ENCODE measurements at places on chromosomes 6 and 20.

DNA sequence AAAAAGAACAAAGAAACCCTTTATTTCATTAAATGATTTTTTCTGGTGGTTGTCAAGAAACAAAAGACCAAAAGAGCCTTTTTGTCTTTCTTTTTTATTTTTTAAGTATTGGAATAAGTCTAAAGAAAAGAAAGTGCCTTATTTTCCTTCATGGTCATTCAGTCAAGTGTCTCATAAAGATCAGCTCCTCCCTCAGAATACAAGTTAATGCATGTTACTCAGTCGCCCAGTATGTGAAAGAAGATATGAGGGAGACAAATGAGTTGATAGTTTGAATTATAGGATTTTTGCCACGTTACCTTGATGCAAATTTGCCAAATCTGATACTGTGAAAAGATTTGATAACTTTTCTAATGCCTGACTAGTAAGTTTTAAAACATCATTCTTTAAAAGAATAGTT lies 157.2 kb downstream of the QKI start:
- peaks cover 9% of the 10 kb centered on the region for H3K36me3 ChIP-seq
- no peak for DNase-seq
- H3K4me1 ChIP-seq, result peaks cover 13% of the 10 kb centered on the region

DNA sequence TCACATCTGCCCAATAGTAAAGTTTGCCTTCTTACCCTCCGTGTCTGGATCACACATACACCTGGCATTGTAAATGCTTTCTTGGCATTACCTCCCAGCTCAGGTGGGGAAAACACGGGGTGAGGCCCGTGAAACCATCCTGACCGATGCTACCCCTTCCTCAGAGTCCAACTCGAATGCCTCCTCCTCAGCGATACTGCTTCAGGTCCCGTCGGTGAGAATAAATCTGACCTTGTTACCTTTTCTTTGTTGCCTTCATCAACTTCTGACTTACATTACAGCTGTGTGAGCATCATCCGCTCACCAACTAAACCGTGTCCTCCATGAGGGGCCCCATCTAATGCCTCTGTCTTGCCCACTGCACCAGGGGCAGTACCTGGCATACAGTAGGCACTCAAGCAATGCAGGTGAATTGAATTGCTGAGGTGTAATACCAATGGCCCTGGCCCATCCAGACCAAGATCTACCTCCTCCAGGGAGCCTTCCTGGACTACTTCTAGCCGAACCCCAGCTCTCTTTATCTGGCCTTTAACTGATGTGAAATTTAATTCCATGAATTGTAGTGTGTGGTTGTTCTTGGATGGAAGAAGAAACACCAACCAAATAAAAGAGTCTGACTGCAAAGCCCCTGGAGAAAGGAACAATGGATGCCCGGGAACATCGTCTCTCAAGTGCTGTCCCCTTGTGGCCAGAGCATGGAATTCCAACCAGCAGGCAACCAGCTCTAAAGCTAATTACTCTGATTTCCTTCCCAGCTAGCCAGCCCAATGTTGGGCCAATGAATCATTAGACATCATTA lies 141.5 kb downstream of the ANKRD60 start:
- H3K4me3 ChIP-seq, result no peak overlapping the region
- peak; percentile 62 for DNase-seq
- H3K27me3 ChIP-seq, result no peaks in the 10 kb centered on the region
- H3K27ac ChIP-seq, result no peak overlapping the region

DNA sequence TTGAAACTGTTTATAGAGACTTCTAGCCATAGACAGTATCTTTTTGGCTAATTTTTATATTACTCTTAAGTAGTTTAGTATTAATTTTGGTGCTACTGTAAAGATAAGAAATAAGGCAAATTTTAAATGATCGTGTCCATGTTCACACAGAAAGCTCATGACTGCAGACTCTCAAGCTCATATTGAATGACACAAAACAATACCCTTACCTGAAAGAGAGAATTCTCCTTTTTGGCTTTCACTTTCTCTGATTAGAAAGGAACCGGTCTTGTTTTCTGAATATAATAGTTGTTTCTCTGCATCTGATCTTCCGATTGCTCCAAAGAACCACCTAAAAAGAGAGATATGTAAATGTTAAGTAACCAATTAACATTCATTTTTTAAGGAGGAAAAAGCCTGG lies 57.0 kb downstream of the FRK start:
- H3K27me3 ChIP-seq, result no peaks in the 10 kb centered on the region
- DNase-seq, result no peak
- H3K27ac ChIP-seq, result no peak overlapping the region

DNA sequence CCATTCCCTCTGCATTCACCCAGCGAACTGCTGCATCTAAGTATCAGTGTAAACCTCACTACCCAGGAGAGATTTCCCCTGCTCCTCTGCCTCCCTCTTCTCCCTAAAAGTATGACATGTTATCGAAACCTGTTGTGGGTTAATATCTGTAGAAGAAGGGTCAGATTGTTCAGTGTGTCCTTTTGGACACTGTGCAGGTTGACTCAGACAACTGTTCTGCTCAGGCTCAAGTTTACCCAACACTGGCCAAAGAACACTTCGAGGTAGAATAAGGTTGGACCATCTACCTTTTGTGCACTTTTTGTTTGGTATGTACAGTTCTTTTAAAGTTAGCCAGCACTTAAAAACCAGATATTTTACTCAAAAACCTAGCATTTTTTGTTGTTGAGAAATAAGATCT lies 4.6 kb downstream of the NT5DC1 start:
- peaks cover 5% of the 10 kb centered on the region for H3K36me3 ChIP-seq
- no peaks in the 10 kb centered on the region for H3K27me3 ChIP-seq

DNA sequence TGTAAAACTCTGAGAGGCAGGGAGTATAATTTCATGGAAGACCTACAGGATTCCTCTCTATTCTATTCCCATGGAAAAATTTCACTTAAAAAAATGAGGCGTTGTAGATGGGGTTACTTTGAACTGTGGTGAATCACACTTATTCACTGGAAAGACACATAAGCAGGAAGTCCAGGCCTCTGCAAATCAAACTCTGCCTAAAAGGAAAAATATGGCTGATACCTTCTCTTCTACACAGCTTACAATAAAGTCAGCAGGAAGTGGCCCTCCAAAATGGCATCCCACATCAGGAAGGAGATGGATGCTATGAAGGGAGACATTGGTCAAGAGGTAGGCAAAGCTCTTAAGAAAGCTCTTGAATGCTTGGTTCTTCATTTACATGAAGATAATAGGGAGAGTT lies 115.9 kb downstream of the FYN start:
- peaks cover 14% of the 10 kb centered on the region for H3K27me3 ChIP-seq
- no peak overlapping the region for H3K4me3 ChIP-seq
- peak overlapping the region; percentile 80 for H3K27ac ChIP-seq
- no peak for DNase-seq

GRCh38 chr6:80638213-80639055 lies 532.0 kb downstream of the BCKDHB start:
- H3K27me3 ChIP-seq, result no peaks in the 10 kb centered on the region
- no peaks in the 10 kb centered on the region for H3K4me1 ChIP-seq
- DNase-seq, result no peak
- H3K36me3 ChIP-seq, result no peaks in the 10 kb centered on the region

GRCh38 chr6:152348116-152348515 lies 289.0 kb downstream of the SYNE1 start:
- no peaks in the 10 kb centered on the region for H3K36me3 ChIP-seq
- H3K27me3 ChIP-seq, result peaks cover 4% of the 10 kb centered on the region
- DNase-seq, result no peak
- H3K4me3 ChIP-seq, result no peak overlapping the region
- H3K4me1 ChIP-seq, result no peaks in the 10 kb centered on the region

- no peak for DNase-seq
- H3K4me3 ChIP-seq, result no peak overlapping the region
- no peaks in the 10 kb centered on the region for H3K27me3 ChIP-seq
- H3K27ac ChIP-seq, result no peak overlapping the region
- H3K36me3 ChIP-seq, result no peaks in the 10 kb centered on the region
- peaks cover 7% of the 10 kb centered on the region for H3K4me1 ChIP-seq
Observed at GRCh38 chr6:135883045-135883444, 31.5 kb downstream of the PDE7B start.

DNA sequence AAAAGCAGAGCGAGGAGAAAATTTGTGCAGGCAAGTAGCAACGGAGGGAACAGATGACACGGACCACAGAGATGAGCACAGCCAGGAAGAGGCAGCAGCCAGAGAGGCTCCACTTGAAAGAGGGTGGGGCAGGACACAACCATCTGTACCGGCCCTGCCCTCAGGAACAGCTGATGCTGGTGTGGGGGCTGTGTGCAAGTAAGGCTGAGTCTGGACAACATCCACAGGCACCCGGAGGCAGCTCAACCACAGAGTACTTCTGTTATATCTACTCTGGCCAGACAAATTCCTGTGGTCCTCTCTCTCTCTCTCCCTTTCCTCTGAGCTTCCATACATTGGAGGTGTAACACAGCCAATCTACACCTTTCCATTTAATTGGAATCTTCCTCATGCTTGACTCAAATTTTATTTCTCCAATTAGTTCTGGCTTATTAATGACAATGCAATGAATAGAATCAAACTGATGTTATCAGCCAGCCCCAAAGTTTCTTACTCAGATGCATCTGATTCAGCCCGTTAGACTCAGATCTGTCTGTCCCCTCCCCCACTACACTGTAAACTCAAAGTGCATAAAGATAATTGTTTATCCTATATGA lies 24.9 kb downstream of the KIF13A start:
- no peak for DNase-seq
- peaks cover 17% of the 10 kb centered on the region for H3K36me3 ChIP-seq
- H3K27me3 ChIP-seq, result peaks cover 2% of the 10 kb centered on the region
- H3K4me1 ChIP-seq, result peaks cover 30% of the 10 kb centered on the region
- H3K27ac ChIP-seq, result no peak overlapping the region
- peak overlapping the region; percentile 49 for H3K4me3 ChIP-seq

GRCh38 chr20:3869839-3870634 lies 19.1 kb upstream of the PANK2 start:
- H3K27ac ChIP-seq, result peak overlapping the region; percentile 61
- peaks cover 15% of the 10 kb centered on the region for H3K27me3 ChIP-seq
- H3K36me3 ChIP-seq, result peaks cover 56% of the 10 kb centered on the region
- H3K4me1 ChIP-seq, result peaks cover 8% of the 10 kb centered on the region
- no peak for DNase-seq

GRCh38 chr6:130557481-130558112 lies 191.8 kb downstream of the TMEM200A start:
- H3K4me3 ChIP-seq, result no peak overlapping the region
- no peak overlapping the region for H3K27ac ChIP-seq
- no peaks in the 10 kb centered on the region for H3K27me3 ChIP-seq
- H3K4me1 ChIP-seq, result no peaks in the 10 kb centered on the region

- H3K36me3 ChIP-seq, result peaks cover 6% of the 10 kb centered on the region
- no peak for DNase-seq
- H3K4me1 ChIP-seq, result peaks cover 22% of the 10 kb centered on the region
- no peak overlapping the region for H3K27ac ChIP-seq
- peaks cover 12% of the 10 kb centered on the region for H3K27me3 ChIP-seq
- H3K4me3 ChIP-seq, result peak overlapping the region; percentile 88
Observed at GRCh38 chr20:49319208-49319809, 41.5 kb upstream of the ZNFX1 start.

- peaks cover 20% of the 10 kb centered on the region for H3K4me1 ChIP-seq
- peaks cover 4% of the 10 kb centered on the region for H3K27me3 ChIP-seq
- no peaks in the 10 kb centered on the region for H3K36me3 ChIP-seq
- no peak overlapping the region for H3K27ac ChIP-seq
- DNase-seq, result peak; percentile 65
Observed at GRCh38 chr6:39137245-39137644, 22.3 kb upstream of the SAYSD1 start.

DNA sequence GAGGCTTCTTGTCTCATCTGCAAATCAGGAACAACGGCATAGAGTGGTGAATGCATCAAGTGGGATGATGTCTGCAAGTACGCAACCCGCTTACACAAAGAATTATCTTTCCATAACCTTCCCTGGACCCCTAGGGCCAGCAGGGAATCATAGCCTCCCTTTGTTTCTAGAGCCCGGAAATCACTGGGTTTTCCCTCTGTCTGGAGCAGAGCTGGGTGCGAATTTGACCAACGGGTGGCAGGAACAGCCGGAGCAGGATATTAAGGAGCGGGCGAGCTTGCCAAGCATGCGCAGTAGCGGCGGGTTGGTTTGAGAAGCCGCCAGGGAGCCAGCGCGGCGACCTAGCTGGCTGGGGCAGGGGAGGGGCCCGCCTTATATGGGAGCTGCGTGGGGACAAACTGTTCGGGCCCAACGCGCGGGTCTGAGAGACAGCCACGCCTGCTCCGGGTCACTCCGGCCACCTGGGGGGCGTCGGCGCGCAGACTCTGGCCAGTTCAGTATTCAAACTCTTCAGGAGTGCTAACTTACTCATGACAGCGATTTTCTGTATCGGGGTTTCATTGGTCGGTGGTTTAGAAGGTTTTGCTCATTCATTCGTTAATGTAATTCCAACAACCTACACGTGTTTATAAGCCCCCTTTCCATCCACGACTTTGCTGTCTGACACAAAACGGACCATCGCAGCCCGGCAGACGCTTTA lies 1.6 kb upstream of the KIF16B start:
- H3K27ac ChIP-seq, result peak overlapping the region; percentile 13
- H3K4me1 ChIP-seq, result peaks cover 13% of the 10 kb centered on the region
- peaks cover 4% of the 10 kb centered on the region for H3K27me3 ChIP-seq
- peak overlapping the region; percentile 90 for H3K4me3 ChIP-seq
- no peaks in the 10 kb centered on the region for H3K36me3 ChIP-seq
- peak; percentile 67 for DNase-seq

DNA sequence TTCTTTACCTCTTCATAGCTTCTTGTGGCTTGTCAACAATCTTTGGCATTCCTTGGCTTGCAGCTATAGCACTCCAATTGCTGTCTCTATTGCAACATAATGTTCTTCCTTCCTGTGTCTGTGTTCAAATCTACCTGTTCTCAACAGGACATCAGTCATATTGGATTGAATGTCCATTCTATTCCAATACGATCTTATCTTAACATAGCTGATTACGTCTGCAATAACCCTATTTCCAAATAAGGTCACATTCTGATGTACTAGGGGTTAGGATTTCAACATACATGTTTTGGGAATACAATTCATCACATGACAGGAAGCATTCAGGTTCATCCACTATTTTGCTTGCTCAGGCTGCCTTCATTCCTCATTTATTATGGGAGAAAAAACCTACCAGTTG lies 684.4 kb upstream of the CITED2 start:
- H3K4me3 ChIP-seq, result no peak overlapping the region
- no peaks in the 10 kb centered on the region for H3K27me3 ChIP-seq
- no peaks in the 10 kb centered on the region for H3K36me3 ChIP-seq
- DNase-seq, result no peak
- no peak overlapping the region for H3K27ac ChIP-seq

- no peak overlapping the region for H3K4me3 ChIP-seq
- no peaks in the 10 kb centered on the region for H3K36me3 ChIP-seq
- no peak for DNase-seq
- no peaks in the 10 kb centered on the region for H3K4me1 ChIP-seq
Observed at GRCh38 chr6:75525682-75526081, 32.1 kb upstream of the FILIP1 start.

- no peaks in the 10 kb centered on the region for H3K36me3 ChIP-seq
- H3K4me3 ChIP-seq, result no peak overlapping the region
- no peak for DNase-seq
- H3K27me3 ChIP-seq, result peaks cover 6% of the 10 kb centered on the region
Observed at GRCh38 chr6:43898358-43899131, 128.5 kb downstream of the VEGFA start.
